ENCODE measurements at places on chromosomes 4 and X. TPM values are rescaled to one million over a fixed set of nuclear protein-coding genes. Genes with fewer than 3 reads are reported as not detected.

GRCh38 chr4:76074468-76074867, at the start of gene ART3:
Gene ART3 (plus strand): TSS chr4:76074709. CDS start chr4:76075890, 1,181 bp downstream.
- no peak for DNase-seq

- DNase-seq, result no peak
These were observed 289.5 kb downstream of the SMARCA1 start for GRCh38 chrX:129233786-129234185.

DNA sequence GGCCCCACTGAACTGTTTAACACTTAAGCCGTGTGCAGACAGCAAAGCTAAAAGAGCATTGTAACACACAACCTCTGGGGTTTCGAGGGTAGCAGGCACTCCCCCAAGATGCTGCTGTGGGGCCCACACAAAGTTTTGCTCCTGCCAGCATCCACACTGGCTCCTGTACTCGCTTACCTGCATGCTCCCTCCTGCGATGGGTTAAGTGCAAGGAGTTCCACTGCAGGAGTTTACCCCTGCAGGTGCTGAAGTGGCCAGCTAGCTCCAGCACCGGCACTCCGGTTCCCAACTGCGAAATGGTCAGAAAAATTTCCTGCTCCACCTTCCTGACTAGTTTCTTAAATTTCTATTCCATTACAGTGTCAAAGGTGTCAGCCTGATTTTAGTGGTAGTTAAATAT, 443.5 kb downstream of the PCDH10 start:
- DNase-seq, result no peak

DNA sequence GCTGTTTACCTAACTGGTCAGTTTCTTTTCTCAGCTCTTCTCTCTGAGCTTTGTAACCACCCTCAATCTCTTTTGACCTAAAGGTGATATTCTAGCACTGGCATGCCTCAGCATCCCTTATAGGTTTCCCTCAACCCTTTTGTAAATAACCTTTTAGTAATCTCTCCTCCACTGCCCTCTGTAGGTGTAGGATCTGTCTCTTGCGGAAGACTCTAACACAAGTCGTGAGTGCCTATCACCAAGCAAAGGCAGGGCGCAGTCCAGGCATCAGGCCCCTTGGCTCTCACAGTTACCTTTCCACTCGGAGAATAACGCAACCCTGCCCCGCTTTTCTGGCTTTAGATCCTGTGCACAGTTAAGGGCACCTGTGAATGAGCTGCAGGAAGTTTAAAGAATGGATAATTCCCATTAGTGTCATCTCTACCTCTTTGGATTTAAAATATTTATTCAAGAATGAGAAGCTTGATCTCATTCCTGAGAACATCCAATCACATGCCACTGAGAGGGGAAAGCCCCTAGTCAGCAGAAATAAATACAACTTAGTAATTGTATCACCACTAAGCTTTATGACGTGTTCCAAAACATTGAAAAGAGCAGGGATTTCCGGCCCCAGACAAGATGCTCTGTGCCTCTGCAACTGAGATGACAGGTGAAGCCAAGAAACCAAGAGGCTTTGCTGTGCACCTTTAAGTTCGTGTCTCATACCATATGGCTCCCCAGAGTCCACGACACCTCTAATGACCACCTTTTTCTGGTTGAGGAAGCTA, 58.8 kb downstream of the SPINK2 start:
- DNase-seq, result no peak

GRCh38 chrX:31024866-31025265, 47.0 kb downstream of the FTHL17 start:
- DNase-seq, result no peak

GRCh38 chr4:109408711-109409110, 24.9 kb upstream of the SEC24B start:
- DNase-seq, result no peak

DNA sequence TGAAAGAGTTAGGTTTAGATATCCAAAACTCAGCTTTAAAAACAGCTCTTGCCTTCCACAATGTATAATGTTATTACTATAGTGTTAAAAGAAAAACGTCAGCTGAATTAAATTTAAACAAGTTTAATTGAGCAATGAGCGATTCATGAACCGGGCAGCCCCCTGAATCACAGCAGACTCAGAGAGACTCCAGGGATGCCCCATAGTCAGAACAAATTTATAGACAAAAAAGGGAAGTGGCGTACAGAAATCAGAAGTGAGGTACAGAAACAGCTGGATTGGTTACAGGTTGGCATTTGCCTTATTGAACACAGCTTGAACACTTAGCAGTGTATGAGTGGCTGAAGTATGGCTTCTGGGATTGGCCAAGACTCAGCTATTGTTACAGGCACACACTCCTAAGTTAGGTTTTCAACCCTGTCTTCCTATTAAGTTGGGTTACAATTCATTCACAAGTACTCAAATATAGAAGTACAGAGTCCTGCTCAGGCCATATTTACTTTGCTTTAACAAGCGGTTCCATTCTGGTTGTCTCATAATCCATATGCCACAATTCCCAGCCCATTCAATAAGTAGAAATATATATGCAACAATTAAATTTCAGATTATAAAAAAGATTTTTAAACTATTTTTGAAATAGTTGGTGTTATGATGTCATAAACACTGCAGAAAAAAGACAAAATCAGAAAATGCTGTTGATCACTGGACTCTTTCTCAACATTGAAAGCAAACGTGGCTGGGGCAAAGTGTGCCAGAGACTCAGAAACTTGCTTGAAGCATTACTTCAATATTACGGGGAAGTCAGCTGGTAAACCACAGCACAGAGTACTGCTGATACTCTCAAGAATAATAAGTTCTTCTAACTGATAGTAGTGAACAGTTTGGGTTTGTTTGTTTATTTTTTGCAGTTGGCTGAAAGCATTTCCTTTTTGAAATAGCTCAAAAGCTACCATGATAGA, 459.7 kb downstream of the RAB28 start:
- no peak for DNase-seq

- no peak for DNase-seq
These were observed 49.2 kb downstream of the GPC4 start for GRCh38 chrX:133365871-133366611.

GRCh38 chrX:13334491-13334890, 14.6 kb upstream of the ATXN3L start:
- no peak for DNase-seq

DNA sequence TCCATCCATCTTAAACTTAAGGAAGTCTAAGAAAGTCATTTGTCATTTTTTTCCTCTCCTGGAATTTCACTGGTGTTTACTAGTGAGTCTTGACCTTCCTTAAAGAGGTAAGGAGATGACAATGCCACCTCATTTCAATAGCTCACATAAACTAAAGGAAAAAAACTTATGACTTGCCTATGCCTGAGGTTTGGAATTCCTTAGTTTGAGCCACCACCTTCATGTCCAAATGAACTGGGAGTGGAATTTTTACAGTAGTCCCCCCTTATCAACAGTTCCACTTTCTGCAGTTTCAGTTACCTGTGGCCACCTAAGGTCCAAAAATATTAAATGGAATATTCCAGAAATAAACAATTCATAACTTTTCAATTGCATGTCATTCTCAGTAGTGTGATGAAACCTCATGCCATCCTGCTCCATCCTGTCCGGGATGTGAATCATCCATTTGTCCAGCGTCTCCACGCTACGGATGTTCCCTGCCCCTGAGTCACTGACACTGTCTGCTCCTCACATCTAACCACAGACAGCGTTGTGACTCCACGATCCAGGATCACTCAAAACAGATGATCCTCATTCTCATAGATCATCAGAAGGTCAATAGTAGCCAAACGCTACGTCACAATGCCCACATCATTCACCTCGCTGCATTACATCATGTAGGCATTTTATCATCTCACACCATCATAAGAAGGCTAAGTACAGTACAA, 177.4 kb downstream of the SH3KBP1 start:
- DNase-seq, result no peak

DNA sequence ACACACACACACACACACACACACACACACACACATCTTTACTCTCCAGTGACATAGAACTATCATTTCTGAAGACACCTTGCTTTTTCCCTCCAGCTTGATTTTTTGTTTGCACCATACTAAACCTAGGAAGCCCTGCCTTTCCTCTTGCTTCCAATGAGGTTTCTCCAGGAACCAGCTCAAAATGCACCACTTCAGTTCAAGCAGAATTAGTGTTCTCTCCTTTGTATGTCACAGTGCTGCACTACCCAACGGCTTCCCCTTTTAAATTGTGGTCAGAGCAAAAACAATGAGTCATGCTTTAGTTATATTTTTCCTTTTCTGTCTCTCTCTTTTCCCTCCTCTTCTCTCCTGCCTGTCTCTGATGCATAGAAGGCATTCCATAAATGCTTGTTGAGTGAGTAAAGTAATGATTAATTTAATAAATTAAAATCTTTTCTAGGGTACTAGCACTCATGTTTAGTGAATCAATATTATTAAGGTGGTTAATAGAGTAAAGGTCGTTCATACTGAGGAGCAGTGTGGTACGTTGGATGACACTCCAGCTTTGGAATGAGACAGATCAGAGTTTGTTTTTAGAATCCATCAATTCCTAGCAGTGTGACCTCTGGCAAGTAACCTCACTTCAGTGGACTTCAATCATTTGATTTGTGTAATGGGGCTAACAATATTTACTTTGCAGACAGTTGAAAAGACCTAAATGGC, 5.9 kb downstream of the RTL3 start:
- no peak for DNase-seq

DNA sequence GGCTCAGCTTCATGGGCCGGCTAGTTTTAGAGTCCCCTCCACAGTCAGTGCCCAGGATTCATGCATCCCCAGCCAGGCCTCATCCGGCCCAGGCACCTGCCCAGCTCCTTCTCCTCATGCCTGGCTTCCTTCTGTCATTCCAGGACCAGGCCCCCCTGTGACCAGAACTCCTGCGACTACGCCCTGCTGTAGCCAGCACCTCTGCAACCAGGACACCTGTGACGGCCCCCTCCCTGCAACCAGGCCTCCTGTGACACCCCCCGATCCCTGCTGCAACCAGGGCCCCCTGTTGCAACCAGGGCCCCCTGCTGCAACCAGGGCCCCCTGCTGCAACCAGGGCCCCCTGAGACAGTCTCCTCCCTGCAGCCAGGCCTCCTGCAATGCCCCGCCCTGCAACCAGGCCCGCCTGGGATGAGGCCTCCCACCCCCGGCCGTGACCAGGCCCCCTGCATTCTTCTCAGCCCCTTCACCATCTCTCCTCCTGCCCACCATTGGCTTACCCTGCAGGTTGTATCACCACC, 46.8 kb downstream of the HTRA3 start:
- DNase-seq, result no peak

- DNase-seq, result no peak
These were observed 102.4 kb downstream of the TEX11 start for GRCh38 chrX:70806081-70806480.

GRCh38 chr4:47032405-47033106, 1.2 kb downstream of the GABRB1 start:
- DNase-seq, result peak; percentile 36

- DNase-seq, result no peak
These were observed 50.3 kb downstream of the GASK1B start for GRCh38 chr4:158122501-158122900.

DNA sequence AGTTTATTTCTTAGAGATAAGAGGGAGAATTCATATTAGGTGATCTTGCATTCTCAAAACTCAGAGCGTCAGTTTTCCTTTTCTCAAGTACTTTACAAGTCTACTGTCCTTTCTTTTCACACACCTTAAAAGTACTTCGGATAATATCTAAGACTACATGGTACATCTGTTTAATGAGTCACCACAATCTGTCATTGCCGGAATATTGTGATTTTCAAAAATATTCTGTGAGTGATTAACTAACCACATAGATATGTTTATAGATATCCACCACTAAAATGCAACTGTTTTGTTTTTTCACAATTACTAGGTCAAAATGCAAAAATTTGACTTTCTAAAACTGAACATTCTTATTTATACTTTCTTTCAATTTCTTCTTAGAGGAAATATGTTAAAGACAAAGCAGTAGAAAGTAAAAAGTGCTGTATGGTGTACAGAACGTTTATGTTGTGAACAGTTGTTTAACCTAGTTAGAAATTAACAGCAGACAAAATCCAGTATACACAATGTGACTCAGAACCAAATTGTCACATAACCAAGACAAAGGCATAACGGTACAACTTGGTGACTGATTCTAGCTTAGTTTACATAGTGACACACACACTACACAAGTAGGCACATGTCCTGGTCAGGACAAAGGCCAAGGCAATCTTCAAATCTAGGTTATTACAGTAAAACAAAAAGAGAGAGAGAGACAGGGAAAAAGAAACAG, 482.9 kb downstream of the NAF1 start:
- no peak for DNase-seq

GRCh38 chrX:44105228-44105913, 132.2 kb upstream of the NDP start:
- no peak for DNase-seq

DNA sequence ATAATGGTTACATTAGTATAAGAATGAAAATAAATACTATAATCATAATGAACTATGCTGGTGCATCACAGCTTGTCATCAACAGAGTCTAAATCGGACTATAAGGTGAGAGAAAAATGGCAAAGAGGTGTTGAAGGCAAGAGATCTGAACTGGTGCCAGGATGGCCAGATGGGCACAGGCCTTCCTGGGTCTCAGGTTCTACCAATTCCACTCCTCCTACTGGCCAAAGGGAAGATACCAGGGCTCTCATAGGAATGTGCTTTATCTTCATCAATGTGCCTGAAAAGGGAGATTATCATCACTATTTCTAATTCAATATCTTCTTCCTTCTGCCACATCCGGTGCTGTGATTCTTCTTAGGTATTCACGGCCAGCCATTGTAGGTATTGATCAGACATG, 107.6 kb downstream of the GASK1B start:
- no peak for DNase-seq

- no peak for DNase-seq
These were observed 214.6 kb downstream of the ENOX2 start for GRCh38 chrX:130688360-130688759.

DNA sequence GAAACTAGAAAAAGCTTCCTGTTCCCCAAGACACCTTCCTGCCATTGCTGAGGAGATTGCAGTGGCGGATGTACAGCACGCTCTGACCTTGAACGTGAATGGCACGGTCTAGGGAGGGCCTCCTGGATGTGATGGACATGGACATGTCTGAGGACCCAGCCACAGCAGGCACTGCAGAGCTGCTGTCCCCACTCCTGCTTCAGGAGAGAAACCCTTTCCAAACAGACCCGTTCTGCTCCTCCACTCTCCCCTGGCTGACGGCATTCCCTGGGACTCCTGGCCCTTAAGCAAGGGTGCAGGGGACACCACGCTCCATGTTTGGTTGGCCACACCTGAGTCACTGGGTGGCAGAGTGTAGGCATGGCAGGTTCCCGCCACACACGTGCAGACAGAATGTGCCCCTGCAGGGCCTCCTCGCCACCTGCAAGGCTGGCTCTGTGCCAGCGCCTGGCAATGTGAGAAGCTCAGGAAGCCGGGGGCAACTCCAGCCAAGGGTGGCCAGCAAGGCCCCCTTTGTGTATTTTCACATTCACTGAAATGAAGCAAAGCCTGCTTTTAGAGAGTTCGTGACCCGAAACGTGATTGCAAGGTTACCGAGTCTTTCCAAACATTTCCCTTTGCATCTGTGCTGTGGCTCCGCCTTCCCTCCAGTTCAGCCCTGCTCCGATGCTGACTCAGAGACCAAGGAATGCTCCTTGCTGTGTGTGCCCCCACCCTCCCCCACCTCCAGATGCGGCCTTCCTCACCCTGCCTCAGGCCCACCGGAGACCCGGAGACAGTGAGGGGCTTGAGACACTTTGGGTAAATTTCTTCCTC, 46.1 kb downstream of the HTRA3 start:
- peak; percentile 93 for DNase-seq

GRCh38 chr4:133129237-133129636, 19.9 kb upstream of the PCDH10 start:
- DNase-seq, result no peak

Gene PSMD10
- 68.6 TPM for polyA plus RNA-seq

Gene XKRX
- 0.37 TPM for polyA plus RNA-seq

Gene OPHN1
- polyA plus RNA-seq, result 6.9 TPM

Gene ADGRG2
- polyA plus RNA-seq, result 16.4 TPM

Gene SHROOM3
- 36.8 TPM for polyA plus RNA-seq

Gene ATP11C
- 32.0 TPM for polyA plus RNA-seq

Gene NAP1L3
- 10.7 TPM for polyA plus RNA-seq

Gene NMU
- polyA plus RNA-seq, result 10.4 TPM

Data from renal pelvis (tissue), 12 donors.